Calu3 (cell line): ENCODE measurements at places on chromosomes 6 and 20.

GRCh38 chr6:111838749-111839484 is 34.3 kb downstream of the FYN start:
- no peak for DNase-seq

DNA sequence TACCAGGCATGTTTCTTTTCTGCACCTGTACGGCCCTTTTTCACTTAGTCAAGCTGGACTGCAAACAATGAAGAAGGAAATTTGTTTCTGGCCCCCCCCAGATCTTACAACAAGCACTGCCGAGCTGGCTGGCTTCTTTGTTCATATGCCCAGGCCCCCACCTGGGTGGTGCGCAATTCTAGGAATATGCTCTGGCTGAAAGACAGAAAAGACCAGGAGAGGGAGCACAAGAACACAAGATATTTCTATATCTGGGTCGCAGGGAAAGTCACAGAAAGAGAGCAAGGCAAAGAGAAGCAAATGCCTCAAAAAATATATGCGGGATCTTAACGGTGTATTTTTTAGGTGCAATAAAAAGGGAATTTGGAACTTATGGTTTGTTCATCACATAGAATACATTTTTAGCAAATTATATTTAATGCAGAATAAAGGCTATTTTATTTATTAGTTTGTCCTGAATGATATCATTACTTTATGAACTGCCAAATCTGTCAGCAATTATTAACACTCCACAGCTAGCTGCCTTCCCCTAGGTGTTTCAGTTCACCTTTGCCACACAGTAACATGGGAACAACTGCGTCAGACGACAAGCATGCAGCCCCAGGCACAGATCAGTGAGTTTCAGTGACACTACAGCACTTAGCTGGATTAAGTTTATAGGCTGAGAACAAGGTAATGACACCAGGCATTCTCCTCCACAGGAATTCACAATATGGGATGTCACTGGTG is 76.5 kb downstream of the GJA10 start:
- peak; percentile 64 for DNase-seq

DNA sequence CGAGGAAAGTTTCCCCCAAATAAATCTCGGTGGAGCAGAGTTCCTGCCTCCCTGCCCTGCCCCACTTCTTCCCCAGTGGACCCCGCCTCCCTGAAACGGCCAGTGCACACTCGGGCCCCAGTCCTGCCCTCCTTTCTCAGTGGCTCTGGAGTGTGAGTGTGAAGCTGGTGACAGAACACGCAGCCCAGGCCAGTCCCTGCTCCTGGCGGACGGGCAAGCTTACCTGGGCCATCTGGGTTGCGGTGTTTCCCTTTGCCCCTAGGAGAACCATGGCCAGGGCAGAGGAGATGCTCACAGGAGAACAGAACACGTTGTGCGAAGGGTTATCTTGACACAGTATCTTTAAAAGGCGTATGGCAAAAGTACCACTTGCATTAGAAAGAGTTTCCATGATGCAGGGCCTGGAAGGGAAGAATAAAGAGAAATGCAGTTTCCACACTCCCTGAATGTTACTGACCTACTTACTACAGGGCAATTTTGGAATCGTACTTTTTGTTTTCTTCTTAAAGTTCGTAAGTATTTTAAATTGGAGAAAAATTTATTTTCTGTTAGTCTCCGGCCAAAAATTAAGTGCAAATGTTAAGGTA is 2.8 kb downstream of the SERPINB9 start:
- no peak for DNase-seq

DNA sequence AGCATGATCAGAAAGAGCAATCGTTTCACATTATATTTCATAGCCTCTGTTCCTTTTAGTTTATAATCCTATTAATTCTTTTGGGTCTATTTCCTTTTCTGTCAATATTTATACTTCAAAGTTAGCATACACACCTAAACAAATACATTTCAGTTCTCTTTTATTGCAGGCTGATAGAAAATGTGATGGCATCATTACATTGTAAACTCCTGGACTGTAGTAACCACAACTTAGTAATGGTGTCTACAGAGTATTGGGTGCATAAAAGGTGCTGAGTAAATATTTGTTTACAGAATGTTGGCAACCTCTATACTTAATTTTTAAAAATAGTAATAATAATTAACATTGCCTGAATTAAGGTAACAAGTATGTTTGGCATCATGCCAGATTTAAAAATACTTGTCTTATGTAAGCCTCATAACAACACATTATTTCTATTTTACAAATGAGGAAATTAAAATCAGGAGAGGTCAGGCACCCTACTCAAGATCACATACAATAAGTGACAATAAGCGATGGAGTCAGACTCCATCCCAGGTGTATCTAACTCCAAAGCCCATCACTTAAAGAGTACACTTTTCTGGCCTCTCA is 195.0 kb downstream of the UBE3D start:
- DNase-seq = no peak

GRCh38 chr6:169831450-169832246 is 80.2 kb downstream of the ERMARD start:
- DNase-seq = peak; percentile 78

DNA sequence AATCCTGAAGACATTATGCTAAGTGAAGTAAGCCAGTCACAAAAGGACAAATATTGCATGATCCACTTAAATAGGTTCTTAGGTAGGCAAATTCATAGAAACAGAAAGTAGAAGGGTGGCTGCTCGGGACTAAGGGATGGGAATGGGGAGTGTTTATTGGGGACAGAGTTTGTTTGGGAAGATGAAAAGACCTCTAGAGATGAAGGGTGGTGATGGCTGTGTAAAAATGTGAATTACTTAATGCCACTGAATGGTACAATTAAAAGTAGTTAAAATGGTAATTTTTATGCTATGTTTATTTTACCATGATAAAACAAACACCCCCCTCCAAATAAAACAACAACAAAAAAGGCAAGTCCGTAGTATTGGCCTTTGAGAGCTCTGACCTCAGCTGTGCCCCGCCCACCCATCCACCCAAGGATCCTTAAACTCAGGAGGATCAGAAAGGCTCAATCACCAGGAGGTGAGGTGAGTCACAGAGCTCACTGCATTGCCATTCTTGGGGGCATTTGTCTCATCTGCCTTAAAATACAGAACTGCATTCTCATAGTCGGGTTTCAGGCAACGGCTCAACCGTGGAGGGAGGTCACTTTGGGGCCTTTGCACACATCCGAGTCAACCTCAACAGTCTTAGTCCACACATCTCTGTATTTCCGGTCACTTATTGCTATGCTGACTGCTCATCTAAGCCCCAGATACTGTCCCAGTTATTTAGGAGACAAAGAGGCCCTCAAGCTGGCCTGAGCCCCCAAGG is 96.7 kb downstream of the SLC22A23 start:
- DNase-seq = no peak

DNA sequence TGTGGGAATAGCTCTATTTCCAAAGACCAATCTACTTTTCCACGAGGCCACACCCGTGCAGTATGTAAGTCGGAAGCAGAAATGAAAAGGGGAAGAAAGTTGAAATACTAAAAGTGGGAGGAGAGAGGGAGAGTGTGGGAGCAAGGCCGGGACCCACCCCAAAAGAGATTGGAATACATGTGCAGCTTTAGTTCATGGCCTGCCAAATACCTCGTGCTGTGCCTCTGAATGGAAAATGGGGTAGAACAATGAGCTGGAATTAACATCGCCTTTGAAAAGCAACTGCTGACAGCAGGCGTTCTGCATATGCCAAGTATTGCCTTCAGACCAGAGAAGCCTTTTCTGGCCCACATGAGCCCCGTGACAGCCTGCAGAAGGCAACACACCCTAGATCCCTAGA is 155.6 kb downstream of the CD83 start:
- no peak for DNase-seq

GRCh38 chr6:43773980-43774775 is 4.2 kb downstream of the VEGFA start:
- DNase-seq = no peak

GRCh38 chr6:33336495-33336894 is 19.0 kb upstream of the ZBTB22 start:
- DNase-seq = no peak

GRCh38 chr20:62676976-62677375 is 31.7 kb upstream of the NTSR1 start:
- no peak for DNase-seq

- DNase-seq = no peak
Measured at GRCh38 chr20:834151-834746, 734 bp downstream of the FAM110A start.

GRCh38 chr6:72418495-72418894 is 203.4 kb upstream of the KCNQ5 start:
- DNase-seq = no peak

GRCh38 chr20:33791959-33792597 is 19.1 kb upstream of the CHMP4B start:
- peak; percentile 86 for DNase-seq

GRCh38 chr6:106134087-106134770 is 48.1 kb downstream of the PRDM1 start:
- DNase-seq = no peak

DNA sequence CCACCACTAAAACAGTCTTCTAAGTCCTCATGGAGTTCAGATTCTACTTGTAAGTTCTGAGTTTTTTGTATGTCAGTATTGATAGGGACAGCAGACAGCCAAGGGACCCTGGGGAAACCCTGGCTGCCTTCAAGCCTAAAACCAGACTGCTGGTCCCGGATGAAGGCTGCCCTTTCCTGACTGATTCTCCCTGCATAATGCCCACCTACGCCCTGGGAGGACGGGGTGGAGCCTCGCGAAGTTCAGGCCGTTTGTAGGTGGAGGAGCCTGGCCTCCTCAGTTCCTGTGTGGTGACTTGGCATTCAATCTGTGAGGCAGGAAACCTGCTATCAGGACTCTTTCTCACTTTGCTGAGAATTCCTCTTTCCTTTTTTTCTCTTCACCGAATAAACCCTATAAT is 120.3 kb upstream of the LGSN start:
- DNase-seq = peak; percentile 24

DNA sequence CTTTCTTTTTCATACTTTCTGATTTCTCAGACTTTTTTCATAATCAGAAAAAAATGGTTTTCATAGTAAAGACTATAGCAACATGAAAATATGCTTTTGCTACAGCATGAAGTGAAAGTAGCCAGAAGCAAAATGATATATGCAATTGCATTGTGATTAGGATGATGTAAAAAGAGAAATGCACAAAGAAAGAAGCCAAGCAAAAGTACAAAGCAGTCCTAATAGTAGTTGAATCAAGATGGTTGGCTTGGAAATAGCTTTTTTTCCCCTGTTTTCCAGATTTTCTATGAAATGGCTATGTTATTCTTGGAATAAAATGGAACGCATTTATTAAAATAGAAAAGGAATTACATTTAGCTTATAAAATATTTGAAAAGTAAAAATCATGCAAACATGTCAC is 77.3 kb downstream of the SEL1L2 start:
- DNase-seq = no peak

DNA sequence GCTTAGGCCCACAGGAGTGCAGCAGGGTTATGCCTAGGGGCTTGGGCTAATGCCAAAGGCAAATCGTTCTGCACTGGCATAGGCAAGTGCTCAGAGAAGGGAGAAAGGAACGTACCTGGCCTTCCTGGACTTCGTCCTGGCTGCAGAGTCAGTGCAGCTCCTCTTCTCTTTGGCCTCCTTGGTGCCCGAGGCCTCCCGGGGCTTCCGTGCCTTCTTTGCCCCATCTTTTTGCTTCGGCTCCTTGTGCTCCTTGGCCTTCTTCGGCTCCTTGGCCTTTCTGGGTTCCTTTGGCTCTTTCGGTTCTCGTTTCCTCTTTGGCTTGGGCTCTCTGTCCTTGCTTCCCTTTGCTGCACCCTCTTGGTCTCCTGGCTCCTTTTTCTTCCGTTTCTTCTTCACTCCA is 85.2 kb downstream of the CHD6 start:
- DNase-seq = no peak

DNA sequence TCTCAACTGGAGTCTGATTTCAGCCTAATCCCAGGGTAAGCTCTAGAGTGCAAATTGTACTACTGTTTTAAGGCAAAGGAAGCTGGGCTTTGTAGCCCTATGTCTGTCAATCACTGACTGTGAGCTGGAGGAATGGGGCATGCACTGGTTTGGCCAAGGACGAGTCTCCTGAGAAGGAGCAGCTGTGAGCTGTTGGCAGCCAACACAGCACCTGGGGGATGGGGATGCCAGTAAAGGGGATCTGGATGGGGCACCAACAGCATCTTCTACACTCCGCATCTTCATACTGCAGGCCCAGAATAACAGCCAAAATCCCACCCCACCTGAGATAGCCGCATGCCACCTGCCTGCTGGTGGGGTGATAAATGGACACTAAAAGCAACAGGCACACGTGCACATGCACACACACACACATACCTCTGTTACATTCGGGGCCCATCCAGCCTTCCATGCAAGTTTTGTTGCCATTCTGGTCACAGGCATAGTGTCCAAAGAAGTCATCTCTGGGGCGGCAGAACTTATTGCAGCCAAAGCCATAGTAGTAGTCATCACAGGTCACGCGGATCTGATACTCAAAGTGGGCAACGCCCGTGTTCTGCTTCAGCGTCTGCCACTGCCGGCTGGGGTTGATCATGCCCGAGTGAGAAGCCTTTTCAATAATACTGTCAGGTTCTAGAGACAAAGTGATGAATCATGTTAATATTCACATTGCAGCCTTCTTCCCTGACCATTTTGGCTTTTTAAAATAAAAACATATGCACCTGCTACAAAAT is 15.6 kb downstream of the JAG1 start:
- DNase-seq = no peak

DNA sequence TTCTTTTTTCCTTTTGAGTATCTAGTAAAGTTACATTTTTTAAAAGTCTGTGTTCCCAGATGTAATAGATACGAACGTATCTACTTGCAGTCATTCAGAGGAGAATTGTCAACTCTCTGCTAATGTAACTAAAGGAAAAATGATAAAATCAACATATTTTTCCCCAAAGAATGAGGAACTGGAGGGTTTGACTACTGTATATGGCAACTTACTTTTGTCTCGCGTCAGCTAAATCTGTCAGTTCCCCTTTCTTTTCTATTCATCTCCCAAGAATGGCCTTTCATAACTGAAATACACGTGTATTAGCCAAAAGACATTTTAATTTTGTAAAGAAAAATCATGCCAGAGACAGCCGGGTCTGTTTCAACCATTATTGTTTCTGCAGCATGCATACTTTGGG is 5.4 kb downstream of the EYA2 start:
- DNase-seq = no peak

DNA sequence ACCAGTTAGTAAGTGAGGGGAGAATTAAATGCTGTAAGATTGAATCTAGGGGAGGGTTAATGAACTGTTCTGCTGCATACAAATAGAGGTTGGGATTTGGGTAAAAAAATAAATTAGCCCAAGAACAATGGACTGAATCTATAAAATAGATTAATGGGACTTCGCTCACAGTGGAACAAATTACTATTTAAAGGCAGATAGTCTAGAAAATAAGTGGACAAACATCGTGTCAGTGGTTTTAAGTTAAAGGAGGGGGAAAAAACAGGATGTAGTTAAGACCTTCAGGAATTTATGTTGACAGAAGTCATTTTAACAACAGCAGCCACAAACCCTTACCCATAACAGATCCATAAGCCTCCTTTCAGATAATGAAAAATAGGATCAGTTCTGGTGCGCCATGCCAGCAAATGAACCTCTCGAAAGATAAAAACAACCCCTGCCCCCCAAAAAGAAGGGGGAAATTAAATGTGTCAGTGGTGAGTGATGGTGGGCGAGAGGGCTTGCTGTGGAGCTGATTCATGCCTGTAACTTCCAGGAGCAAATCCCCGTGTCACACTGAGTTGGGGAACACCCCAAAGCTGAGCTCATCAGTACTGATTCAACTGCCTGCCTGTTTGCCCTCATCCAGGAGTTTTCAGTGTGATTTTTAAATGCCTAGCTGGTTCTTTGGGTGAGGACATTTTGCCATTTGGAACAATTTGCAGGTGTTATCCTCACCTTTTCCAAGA is 86.8 kb downstream of the PPP1R14C start:
- no peak for DNase-seq

GRCh38 chr6:107786709-107787588 is 37.2 kb downstream of the SCML4 start:
- DNase-seq = no peak

- peak; percentile 55 for DNase-seq
Measured at GRCh38 chr6:6696867-6697531, 108.5 kb downstream of the LY86 start.
